Stimulated activated CD4-positive, alpha-beta T cell treated with anti-CD3 and anti-CD28 coated beads, Interleukin-2, amount 100 ng/mL, for 24 hours (primary cell): ENCODE measurements at places on chromosomes 4 and X.

DNA sequence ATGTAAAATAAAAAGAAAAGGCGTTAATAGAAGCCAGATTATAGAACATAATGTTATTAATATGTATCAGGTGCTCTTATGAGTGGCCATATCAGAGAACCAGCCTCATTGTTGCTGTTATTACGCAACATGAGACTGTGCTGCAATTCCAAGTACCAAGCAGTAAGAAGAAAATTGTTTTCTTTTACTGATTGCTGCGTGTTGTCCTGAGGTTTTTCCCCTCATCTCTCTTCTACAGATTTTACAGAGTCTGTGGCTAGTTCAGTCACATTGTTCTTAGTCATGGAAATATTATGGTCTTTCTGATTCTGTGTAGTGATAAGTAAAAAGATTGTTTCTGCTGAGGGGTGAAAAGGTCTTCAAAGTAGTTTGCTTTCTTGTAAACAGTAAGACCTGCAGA, 55.9 kb downstream of the NPNT start:
- no peak for DNase-seq

GRCh38 chr4:48490012-48490679, at the start of gene ZAR1:
Gene ZAR1, plus strand, starts transcription at chr4:48490252. Its CDS starts 40 bp downstream, at chr4:48490292.
- DNase-seq = no peak

DNA sequence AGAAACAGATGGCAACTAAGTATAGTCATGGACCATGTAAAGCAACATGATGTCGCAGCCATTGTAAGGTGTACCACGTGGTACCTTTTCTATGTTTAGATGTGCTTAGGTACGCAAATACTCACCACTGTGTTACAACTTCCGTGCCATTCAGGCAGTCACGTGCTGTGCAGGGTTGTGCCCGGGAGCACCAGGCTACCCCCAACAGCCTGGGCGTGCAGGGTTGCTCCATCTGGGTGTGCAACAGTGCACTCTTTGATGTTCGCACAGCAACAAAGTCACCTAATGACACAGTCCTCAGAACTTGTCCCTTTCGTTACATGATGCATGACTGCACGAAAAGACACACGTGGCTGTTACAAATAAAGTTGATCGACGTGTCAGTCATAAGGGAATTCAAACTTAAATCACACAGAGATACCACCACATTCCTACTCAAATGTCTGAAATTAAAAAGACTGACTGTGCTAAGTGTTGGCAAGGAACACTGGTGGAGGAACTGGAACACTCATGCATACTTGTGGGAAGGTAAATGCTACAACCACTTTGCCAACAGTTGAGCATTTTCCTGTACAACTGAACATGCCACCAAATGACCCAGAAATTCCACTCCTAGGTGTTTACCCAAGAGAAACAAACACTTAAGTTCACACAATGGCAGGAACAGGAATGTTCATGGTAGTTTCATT, 24.3 kb downstream of the CPLX1 start:
- no peak for DNase-seq

GRCh38 chrX:47586043-47586787, 4.0 kb downstream of the TIMP1 start:
- no peak for DNase-seq

- no peak for DNase-seq
These were observed 9.5 kb downstream of the VBP1 start for GRCh38 chrX:155225774-155226173.

DNA sequence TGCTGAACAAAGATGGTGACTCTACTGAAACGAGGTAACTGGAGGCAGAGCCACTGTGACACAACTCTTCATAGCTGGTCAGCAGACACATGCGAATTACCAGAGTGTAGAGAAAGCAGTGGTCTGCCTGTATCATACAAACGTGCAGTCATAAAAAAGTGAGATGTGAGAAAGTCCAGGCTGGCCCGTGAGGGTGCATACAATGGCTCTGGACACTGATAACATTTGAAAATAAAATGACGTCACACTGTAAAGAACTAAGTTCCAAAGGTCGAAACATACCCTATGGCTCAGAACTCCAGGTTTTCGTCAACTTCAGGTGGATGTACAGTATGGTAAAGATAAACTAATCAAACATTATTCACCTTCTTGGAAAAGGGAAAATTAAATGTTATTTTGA, 95.7 kb downstream of the SHISA3 start:
- DNase-seq = no peak

DNA sequence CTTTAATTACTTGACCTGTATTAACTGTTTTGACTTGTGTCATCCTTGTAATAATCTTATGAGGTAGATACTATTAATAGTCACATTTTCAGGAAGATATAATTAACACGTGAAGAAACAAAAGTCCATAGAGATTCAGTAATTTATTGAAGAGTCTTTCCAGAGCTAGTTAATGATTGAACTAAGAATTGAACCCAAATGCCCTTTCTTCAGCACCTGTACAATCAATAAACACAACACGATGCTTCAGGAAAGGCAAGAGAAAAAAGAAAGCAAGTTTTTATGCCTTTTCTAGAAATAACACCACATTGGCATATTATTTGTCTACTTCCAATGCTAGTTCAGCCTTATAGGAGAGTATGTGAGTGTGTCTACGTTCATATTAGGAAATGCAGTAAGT, 399.6 kb downstream of the NAF1 start:
- no peak for DNase-seq
